NCI-H446 (cell line): ENCODE measurements at places on chromosomes 2 and 18.
A peak's percentile ranks its signal among the peaks of the same experiment; 100 is the strongest.

DNA sequence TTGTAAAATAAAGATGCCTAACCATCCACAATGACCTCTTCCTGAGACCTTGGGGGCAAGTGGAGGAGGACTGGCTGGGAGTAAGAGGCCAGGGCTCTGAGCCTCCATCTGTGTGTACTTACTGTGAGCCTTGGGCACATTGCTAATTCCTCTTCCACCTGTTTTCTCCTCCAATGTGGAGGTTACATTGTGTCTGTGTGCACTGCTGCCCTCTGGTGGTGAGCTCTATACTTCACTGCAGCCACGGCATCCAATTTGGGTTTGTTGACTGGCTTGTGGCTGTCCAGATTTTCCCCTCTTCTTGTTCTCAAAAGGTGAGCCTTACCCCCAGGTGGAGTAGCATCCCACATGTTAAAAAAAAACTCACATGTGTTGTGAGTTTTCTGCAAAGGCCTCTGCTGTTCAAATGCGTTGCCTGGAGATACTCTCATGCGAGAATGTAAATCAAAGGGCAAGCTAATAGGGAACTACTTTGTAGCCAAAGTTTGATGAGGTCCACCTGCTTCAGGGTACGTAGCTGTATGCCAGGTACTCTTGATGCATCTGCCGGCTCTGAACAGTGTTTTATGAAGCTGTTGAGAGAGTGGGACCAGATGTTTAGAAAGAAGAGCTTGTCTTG is 80.8 kb downstream of the APOB start:
- no peak for DNase-seq

GRCh38 chr2:181374781-181375675 is 82.2 kb upstream of the ITGA4 start:
- peak; percentile 35 for DNase-seq

DNA sequence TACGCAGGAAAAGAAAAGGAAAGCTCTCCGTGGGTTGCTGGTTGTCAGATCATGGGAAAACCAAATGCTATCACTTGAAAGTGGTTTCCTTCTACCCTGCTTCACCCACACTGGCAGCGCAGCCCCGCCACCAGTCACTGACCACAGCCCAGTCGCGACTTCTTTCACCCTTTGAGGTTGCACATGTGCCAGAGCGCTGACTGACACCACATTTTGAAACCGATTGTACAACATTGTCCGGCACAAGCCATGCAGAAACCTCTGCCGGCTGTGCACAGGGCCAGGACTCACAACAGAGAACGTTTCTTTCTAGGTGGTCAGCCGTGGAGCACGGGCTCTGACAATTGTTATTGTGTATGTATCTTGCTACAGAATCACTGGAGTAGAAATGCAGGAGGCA is 827.2 kb upstream of the POU3F3 start:
- no peak for DNase-seq

- DNase-seq = no peak
These were observed 646.9 kb upstream of the ZEB2 start for GRCh38 chr2:145166731-145167302.

- no peak for DNase-seq
These were observed 490.5 kb downstream of the TNS1 start for GRCh38 chr2:217512259-217512658.

DNA sequence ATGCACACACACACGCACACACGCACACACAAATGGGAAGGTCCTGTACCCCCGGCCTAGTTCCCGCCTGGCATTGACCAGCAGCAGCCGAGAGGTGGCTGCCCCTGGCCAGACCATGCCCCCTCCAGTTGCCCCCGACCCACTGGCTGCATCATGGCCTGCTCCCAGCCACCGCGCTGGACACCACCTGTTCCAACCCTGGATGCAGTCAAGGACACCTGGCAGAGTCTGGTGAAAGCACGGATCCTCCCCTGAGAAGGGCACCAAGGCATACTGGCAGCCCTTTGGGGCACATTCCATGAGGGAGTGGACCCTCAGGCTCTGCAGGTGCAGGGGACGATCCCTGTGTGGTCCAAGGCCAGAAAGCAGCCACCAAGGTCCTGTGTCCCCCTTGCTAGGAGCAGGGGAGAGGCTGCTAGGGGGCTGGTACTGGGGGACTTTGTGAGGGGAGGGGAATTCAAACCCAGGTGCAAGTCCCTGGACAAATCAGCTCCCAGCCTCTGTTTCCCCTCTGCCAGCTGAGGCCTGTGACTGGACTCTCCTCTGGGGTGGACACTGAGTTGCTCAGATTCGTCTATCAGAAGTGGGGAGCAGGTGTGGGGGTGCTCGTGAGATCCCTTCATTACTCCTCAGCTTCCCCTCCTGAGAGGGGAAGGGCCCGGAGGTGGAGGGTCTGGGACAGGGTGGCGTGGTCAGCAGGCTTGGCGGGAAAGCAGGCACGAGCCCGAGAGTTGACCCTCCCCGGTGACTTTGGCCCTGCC is 3.5 kb downstream of the ESPNL start:
- DNase-seq = no peak

GRCh38 chr2:64165706-64166105 is 21.5 kb upstream of the PELI1 start:
- no peak for DNase-seq

- DNase-seq = no peak
These were observed 38.6 kb downstream of the STON1 start for GRCh38 chr2:48568547-48568946.
